ENCODE measurements at places on chromosomes 5 and 9.

DNA sequence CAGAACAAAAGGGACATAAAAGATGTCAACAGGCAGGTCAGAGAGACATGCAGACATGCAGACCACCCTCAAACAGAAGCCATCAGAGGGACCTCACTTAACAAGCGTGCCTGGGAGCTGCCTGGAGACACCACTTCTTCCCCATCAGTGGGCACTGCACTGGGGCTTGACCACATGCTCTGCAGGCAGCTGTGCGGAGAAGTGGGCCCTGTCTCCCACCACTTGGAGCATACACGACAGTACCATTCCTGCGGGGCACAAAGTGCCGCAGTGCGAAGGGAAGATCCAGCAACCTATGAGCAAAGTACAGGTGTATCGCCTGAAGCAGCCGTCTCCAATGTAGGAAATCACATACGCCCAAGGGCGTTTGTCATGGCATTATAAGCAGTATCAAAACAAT is 150.5 kb upstream of the FOXD4L5 start:
- DNase-seq: no peak

DNA sequence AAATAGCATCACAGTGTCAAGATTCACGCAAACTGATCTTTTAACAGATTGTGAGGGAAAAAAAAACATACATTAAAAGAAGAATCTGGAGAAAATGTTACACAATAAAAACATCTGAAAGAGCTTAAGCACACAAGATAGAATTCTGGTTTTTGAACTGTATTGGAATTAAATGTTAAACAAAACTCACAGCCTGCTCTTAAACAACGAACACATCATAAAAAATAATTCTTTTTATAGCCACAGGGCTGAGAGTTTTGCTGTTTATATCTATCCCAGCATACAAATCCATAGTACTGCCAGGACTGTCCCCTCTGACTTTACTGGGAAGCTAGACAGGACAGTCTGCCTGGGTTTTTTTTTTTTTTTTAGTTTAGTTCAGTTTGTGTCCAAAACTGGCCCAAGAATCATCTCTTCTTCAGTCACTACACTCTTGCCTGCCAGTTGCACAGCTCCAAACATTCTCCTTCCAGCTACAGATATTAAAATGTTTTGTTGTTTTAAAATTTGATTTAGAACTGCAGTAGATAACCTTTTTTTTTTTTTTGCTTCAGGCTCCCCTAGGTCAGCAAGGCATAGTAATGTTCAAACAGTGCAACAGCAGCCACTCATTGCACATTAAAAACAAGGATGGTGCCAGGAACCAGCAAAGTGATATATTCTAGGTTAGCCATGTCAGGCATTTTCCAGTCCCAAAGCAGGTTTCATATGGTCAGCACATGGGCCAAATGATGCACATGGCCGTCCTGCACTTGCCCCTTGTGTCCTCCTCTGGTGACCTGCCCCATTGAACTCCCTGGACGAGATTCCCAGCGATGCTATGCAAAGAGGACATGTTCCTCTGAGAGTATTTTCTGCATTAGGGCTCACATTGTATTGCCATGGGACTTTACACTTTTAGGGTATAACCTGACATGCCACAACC is 173.6 kb downstream of the ARL15 start:
- DNase-seq: no peak

GRCh38 chr9:86614871-86615849 is 260.9 kb upstream of the TUT7 start:
- peak; percentile 13 for DNase-seq

- DNase-seq: no peak
These were observed 91.2 kb downstream of the AMBP start for GRCh38 chr9:113986931-113987330.

DNA sequence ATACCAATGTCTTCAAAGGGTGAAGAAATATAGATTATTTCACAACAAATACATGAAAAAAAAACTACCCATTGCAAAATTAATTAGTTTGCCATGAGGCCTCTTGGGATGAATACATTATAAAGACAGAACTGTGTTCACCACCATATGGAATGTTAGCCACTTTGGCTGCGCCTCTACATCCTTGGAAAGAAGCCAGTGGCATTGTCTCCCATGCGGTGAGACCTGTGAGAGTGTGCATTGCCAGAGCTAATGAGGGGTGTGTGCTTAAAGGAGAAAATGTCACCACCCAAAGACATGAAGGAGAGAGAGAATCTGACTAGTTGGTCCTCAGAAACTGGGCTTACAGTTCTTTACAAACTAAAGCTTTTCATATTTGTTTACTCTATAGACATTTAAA is 110.6 kb downstream of the PLPPR1 start:
- no peak for DNase-seq

- no peak for DNase-seq
These were observed 179.0 kb upstream of the TARS1 start for GRCh38 chr5:33261747-33262146.

DNA sequence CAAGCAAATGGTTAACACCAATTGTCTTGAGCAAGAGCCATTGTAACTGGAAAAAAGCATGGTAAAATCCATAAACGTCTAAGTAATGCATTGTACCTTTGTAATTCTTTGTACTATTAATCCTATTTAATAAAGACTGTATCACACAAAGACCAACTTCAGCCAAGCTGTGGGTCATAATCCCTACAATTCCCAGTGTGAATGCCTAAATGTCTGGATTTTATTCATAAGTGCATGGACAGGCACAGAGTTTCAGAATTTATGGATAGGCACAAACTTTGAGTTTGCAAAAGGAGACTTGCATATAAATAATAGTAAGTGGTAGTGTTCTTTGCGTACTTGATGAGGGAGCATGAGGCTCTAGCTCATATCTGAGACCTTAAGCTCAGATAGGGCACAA is 1280.2 kb upstream of the WWC1 start:
- no peak for DNase-seq

GRCh38 chr5:22780756-22781155 is 72.4 kb downstream of the CDH12 start:
- no peak for DNase-seq

DNA sequence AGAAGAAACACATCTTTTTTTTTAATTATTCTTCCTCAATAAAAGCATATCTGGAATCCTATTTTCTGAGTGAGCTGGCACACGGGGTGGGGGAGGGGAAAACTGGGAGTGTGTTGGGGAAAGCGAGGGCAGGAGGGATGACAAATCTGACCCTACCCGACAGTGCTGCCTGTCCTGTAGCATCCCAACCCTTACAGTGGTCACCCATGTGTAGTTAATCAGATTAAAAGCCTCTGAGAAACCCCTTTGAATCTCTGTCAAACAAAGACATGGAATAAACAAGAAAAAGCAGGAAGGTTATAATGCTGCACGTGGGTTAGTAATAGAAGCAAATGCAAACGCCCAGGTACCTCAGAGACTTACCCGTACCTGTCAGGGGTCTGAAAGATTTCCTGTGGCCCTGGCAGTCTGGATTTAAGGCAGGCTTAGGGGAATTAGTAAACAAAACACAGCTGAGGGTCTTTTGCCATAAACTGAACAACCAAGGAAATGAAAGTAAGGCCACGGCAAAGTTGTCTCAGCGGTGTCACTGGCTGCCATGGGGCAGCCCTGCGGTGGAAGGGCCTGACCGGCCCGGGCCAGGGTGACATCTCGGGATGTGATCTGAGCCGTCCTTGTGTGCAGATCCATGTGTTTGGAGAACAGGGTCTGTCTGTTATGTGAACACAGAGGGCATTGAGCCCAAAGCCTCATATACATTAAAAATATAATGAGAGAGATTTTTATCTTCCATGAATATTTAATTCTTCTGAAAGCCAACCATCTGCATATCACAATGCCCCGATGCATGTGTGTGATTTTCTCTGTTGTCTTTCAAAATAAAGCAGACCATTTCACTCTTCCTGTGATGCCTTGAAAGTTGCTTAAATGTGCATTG is 308.2 kb downstream of the ZNF608 start:
- no peak for DNase-seq

DNA sequence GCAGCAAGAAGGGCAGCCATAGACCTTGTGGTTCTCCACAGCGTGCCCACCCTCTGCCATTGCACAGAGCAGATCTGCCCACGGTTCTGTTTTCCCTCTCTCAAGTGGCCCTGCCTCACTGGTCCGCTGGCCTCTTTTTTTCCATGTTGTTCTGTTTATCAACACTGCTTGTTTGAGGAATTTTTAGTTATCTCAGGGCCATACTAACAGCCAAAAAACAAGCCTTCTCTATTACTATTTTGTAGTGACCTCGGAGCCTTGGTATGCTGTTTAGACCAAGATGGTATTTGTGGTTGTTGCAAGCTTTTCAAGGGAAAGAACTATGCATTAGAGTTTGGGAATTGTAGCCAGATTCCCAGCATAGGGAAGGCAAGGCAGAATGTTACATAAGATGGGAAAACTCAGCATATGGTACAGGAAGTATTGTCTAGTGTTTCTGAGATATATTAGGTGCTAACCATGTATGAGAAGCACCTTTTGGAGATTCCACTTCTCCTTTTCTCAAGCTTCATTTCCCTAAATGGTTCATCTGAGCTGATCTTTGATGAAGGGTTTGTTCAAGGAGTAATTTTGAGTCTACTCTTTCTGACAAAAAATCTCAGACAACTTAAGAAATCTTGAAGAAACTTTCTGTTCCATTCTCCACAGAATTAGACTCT is 54.3 kb downstream of the NUP214 start:
- DNase-seq: peak; percentile 89

All from ELR (cell line).